ENCODE measurements at places on chromosomes 7 and 10.

DNA sequence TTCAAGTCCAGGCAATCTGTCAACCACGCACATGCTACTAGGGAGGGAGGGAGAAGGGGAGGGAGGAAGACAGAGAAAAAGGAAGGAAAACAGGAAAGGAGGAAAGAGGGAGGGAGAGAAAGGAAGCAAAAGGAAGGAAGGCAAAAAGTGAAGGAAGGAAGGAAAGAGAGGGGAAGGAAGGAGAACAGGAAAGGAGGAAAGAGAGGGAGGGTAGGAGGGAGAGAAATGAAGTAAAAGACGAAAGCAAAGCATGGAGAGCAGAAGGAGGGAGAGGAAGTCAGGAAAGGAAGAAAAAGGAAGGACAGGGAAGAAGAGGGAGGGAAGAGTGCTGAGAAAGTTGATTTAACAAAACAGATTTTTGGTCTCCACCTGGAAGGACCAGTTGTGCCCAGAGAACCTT lies 25.6 kb downstream of the KLF6 start:
- no peak for DNase-seq

DNA sequence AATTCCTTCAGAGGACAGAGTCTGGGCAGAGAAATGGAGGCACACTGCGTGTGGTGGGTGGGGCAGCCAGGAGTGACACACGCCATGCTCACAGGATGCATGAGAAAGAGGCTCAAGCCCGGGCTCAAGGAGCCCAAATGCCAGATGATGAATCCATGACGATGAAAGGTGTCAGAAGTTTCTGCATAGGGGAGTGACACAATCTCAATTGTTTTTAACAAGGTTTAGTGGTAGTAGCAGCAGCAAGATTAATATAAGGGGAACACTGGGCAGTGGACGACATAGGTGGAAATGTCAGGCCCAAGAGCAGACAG lies 126.1 kb downstream of the TNS3 start:
- DNase-seq: no peak

GRCh38 chr10:119669975-119670640 lies 18.9 kb downstream of the BAG3 start:
- no peak for DNase-seq

DNA sequence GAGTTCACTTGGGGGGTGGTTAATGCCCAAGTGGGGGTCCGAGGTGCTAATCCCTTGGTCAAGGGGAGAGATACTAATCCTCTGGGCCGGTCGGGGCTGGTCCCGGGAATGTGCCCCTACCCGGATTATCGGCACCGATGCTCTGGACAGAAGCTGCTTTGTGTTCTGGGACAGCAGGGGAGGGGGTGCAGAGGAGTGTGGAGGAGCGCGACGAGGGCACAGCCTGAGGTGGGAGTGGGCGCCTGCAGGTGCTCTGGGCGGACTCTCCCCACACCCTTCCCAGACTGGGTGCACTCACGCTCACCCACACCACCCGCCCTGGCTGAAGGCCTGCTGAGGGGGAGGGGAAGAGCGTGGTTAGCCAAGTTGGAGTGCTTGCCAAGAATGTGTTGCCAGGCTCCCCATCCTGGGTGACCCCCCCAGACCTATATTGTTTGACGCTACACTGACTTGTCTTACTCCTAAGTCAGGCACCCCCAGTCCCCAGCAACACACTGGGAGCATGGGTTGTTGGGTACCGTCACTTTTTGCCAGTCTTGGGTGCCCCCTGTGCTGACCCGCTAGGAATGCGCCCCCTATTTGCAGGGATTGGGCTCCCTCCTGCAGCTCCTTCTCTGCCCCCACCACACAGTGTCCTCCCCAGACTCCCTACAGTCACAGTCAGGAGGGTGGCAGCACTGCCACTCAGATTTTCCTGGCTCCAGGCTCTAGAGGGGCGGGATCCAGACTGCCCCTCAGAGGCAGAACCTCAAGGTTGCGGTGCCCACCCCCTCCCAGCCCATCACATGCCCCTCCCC lies 1.2 kb downstream of the SLC4A2 start:
- no peak for DNase-seq

DNA sequence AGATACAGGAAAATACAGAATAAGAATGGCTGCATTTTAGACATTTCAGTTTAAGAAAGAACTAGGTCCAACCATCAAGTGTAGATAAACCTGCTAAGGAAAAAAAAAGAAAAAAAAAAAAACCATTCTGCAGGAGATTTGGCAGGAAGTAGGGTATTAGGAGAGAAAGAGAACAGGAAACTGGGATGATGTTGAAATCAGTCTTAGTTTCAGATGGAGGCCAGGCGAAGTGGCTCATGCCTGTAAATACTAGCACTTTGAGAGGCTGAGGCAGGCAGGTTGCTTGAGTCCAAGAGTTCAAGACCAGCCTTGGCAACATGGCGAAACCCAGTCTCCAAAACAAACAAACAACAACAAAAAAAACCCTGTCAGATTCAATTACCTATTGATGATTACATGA lies 120.2 kb downstream of the RAB11FIP2 start:
- DNase-seq: no peak

DNA sequence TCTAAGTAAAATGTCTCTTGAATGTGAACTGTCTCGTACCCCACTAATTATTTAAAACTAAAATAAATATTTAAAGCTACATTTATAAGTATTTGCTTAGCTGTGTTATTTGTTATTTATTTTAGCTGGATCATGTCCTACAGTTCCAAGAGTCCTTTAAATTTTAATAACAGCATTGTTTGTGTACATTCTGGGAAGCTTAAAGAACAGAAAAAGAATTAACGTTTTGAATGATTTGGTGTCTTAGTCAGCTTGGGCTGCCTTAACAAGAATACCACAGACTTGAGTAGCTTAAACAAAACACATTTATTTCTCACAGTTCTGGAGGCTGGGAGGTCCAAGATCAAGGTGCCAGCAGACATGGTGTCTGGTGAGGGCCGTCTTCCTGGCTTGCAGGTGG lies 107.4 kb downstream of the ITIH5 start:
- DNase-seq: no peak

DNA sequence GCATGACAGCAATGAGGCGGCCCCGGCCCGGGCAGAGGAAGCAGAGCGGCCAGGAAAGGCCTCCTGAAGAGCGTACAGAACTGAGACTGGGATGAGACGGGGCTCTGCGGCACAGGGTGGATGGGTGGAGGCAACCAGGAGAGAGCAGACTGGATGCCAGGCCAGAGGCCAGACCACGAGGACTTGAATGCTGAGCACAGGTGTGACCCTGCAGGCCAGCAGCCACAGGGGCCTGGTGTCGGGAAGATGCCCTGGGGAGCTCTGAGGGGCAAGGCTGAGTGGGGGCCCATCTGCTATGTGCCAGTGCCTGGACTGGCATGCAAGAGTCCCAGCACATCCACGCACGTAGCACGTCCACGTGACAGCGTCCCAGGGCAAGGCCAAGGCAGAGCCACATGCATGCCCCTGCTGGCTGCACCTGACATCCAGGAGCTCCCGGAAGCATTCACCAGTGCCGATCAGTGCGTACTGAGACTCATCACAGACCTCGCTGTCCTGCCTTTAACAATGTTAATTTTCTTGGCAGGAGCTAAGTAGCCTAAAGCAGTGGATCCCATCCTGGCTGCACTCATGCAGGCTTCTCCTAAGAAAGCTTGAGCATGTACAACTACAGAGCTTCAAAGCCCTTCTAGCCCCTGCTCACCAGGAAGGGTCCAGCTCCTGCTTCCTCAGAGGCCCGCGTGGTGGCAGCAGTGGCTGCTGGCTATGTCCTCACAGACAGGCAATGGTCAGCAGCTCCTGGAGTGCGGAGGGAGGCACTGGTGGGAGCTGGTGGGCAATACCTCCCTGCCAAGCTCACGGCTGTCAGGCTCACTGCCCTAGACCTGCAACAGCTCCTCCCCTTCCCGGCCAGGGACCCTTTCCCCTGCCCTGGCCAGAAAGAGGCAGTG lies 18.0 kb downstream of the GRID1 start:
- no peak for DNase-seq

- DNase-seq: no peak
These were observed 27.3 kb downstream of the GALNT11 start for GRCh38 chr7:152052771-152053170.

DNA sequence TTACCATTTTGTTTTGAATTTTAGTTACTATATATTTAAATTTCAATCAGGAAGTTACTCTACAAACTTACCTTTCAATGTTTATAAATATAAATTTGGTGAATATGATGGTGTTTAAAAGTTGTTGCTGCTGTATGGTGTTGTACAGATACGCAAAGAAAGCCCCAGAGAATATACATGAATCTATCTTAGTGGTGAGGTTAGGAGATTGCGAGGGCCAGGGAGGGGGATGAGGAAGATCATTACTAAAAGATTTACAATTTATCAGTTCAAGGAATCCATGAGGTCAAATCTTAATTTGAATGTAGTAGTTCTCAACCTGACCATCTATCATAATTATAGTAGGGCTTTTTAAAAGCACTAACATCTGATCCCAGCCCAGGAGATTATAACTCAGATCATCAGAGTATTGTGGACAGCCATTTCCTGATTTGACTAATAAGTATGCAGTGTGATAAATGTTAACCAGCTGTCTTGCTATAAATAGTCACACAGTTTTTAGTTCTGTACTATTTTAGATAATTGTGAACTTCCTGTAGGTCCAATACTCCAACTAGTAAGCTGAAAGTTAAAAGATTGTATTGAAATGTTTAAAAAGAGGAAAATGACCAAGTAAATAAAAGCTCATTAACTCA lies 23.6 kb downstream of the FAM3C start:
- no peak for DNase-seq

GRCh38 chr7:151648429-151648828 lies 128.7 kb upstream of the RHEB start:
- no peak for DNase-seq

- no peak for DNase-seq
These were observed 396.0 kb downstream of the PHTF2 start for GRCh38 chr7:78194611-78195010.

DNA sequence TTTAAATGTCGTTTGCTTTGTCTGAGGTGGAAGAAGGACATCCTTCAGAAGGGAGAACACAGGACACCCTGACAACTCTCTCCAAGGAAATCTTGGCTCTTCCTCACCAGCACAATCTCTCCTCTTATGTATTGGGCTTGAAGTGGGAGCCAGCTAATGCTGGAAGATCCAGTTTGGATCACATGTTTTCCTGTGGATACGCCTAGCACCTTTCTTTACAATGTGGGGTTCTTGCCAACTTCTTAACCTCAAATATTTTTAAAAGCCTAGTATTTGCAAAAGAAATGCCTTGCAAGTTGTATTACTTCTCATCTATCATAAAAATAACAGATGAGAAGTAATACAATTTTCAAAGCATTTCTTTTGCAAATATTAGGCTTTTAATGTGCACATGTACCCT lies 76.4 kb downstream of the FRMD4A start:
- no peak for DNase-seq

GRCh38 chr10:97169911-97170693 lies 15.7 kb downstream of the SLIT1 start:
- no peak for DNase-seq

DNA sequence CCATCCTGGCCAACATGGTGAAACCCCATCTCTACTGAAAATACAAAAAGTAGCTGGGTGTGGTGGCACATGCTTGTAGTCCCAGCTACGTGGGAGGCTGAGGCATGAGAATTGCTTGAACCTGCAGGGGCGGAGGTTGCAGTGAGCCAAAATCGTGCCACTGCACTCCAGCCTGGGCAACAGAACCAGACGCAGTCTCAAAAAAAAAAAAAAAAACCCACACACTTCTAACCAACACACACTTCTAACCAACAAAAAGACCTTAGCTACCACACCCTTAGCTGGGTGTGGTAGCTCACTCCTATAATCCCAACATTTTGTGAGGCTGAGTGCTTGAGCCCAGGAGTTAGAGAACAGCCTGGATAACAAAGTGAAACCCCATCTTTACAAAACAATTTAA lies 33.9 kb upstream of the SPOCK2 start:
- no peak for DNase-seq

DNA sequence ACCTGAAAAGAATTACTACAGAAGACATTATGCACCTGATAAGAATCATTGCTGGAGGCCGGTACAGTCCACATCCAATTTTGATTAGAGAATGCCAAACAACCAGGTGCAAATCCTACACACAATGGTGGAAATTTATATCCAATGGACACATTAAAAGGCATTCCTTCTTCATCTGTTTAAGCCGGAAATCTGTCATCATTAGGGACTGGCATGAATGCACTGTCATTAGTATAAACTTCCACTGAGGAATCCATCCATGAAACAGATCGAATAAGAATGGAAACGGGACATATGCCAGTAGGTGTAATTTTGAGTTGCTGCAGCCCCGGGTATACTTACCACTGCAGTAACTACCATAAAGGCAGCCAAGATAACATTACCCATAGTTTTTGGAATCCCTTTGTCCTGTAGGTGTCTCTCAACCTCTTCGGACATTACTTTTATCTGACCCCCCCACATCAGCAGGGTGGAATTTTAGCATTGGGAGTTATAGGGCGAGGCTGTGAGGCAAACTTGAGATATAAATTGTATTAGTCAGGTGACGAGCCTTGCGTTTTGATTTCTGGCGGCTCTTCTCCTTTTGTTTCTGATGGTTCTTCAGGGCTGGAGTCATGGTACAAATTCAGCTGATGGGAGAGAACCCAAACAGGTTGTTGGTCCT lies 36.5 kb upstream of the AKR1C2 start:
- DNase-seq: no peak

GRCh38 chr10:114708717-114709335 lies 50.8 kb upstream of the ABLIM1 start:
- no peak for DNase-seq

GRCh38 chr7:66664590-66665293 lies 36.1 kb downstream of the KCTD7 start:
- DNase-seq: no peak

GRCh38 chr7:1692515-1693418 lies 22.7 kb downstream of the ELFN1 start:
- no peak for DNase-seq

- DNase-seq: peak; percentile 67
These were observed 228.9 kb downstream of the AGMO start for GRCh38 chr7:15332956-15333355.
